ENCODE measurements at places on chromosomes 16 and 17. TPM values are rescaled to one million over a fixed set of nuclear protein-coding genes. Genes with fewer than 3 reads are reported as not detected.

Gene RHBDF1
- 0.72 TPM for total RNA-seq

DNA sequence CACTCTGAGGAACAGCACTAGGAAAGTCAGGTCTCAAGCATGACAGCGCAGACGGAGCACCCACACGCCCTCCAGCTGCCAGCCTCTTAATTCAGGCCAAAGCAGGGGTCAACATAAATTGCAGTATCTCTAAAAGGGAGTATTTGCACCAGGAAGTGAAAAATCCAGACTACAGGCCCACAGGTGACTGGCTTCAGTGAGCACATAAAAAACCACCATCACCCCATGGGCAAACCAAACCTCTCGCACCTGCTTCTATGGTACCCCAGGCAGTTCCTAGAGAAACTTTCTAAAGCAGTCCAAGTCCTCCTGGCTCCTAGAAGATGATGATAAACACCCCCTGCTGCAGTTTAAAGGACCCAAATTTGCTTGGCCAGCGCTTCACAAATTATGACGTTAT, 129.8 kb downstream of the ZNF423 start:
- no peaks in the 10 kb centered on the region for H3K36me3 ChIP-seq
- no peak overlapping the region for H3K27ac ChIP-seq
- H3K4me1 ChIP-seq = no peaks in the 10 kb centered on the region
- H3K27me3 ChIP-seq = no peaks in the 10 kb centered on the region

- DNase-seq = no peak
- no peak overlapping the region for H3K27ac ChIP-seq
- H3K36me3 ChIP-seq = no peaks in the 10 kb centered on the region
These were observed 34.5 kb upstream of the MEOX1 start for GRCh38 chr17:43695970-43696865.

Gene C1QL1
- not detected for total RNA-seq

Gene ARHGAP44
- total RNA-seq = 0.61 TPM

DNA sequence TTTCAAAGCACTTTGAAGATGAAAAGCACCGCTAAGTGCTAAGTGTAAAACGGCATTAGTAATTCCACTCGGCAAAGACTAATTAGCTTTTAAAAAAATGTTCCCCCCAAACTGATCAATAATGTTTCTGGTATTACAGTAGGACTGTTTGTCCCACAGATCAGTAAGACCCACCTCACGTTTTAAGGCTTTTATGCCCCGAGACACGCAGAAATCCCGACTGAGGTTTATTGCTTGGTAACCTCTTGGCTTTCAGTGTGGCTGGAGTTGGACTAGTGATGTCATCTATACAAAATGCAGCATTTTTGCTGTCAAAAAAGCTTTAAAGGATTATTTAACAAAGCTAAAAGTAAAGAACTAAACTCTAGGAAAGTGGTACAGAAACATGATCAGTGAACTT, 414.6 kb upstream of the PSMD7 start:
- no peaks in the 10 kb centered on the region for H3K4me1 ChIP-seq
- H3K27me3 ChIP-seq = no peaks in the 10 kb centered on the region

DNA sequence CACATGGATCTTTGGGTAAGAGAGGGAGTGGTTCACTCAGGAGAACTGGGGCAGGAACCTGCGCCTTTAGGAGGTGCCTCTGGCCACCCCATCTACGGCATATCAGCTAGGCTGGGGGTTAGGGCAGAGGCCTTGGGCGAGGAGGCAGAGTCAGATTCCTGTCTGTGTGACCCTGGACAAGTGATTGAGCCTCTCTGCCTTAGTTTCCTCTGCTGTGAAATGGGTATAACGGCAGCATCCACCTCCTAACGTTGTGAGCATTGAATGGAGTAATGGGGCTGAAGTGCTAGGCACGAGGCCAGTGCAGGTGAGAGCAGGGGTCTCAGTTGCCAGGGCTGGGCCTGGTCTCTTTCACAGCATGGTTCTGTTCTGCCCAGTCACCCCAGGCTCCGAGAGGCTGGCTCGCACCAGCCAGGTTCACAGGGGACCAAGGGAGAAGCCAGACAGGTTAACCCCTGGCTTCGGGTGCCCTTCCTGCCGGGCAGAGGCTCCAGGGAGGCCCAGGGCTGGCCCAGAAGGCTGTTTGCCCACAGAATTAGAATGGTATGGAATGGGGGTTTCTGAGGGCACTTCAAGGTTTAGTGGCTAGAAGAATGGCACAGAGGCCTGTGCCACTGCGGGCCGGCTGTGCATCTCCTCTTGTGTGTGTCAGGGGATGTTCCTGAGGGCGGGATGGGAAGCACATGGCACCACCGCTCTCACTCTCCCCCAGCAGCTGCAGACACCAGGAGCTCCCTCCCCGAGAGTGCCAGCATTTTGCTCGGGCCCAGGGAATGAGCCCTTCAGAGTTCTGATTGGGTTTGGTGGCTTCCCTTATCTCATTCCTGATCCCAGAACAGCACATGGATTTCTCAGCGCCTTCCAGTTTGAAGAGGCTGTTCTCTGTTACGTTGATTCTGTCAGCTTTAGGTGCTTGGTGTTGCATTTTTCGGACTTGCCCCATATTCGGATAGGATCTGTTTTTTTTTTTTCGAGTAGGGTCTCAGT, 23.8 kb downstream of the UNC13D start:
- H3K27me3 ChIP-seq = no peaks in the 10 kb centered on the region
- H3K4me3 ChIP-seq = no peak overlapping the region
- H3K27ac ChIP-seq = no peak overlapping the region
- H3K4me1 ChIP-seq = no peaks in the 10 kb centered on the region

- peaks cover 5% of the 10 kb centered on the region for H3K27me3 ChIP-seq
- no peak overlapping the region for H3K27ac ChIP-seq
- no peak for DNase-seq
- no peak overlapping the region for H3K4me3 ChIP-seq
These were observed 498.5 kb upstream of the ZFHX3 start for GRCh38 chr16:73546341-73546845.

Gene GPR139
- total RNA-seq = not detected

Gene OR2C1
- total RNA-seq = not detected
